ENCODE measurements at places on chromosomes 3 and 15.

GRCh38 chr15:100234158-100235029 lies 107.4 kb downstream of the ADAMTS17 start:
- DNase-seq: no peak

DNA sequence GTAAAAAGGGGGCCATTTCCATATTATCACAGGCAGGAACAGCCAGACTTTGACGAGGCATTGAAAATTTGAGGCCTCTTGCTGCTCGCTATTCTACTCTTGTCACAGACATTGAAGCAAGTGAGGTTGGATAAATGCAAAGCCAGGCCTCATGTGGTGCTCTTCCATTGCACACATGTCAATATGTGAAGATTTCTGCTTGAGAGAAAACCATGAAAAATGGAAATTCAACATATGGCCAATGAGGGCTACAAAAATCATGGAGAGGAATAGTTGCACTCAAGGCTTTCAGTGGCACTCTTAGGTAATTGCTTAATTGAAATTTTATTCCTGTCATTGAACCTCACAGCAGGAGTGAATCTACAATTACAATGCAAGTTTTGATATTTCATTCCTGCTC lies 185.6 kb upstream of the MBNL1 start:
- DNase-seq: no peak

DNA sequence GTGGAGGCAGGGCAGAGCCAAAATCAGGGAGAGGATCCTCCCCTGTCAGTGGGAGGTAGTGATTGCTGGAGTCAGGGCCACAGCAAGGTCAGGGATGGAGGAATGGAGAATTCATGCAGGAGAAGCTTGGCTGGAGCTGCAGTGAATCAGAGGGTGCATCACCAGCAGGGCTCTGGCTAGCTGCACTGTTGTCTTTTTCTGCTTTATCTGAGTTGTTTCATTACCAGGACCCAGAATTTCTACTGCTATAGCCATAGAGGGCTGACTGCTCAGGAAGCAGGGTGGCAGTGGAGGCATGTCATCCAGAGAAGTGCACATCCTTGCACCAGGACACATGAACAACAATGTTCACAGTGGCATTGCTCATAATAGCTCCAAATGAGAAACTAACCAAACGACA lies 113.5 kb upstream of the GALNT15 start:
- DNase-seq: no peak

- DNase-seq: no peak
Measured at GRCh38 chr15:69479971-69480370, 27.4 kb downstream of the RPLP1 start.

DNA sequence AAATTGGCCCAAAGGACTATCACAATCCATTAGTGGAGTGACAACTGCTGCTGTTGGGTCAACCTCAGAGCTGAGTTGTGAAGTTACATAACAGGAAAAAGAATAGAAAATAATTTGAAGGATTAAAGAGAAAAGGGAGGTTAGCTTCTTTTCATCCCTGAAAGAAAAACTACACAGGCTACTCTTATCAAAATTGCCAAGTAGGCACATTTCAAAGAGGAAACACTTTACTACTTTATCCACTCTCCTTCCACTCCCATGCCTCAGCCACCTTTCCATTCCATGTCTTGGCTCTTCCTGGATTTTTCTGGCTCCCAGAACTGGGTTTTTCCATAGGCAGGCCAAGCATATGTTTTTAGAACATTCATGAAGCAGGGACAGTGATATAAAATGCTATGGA lies 384.0 kb upstream of the RORA start:
- DNase-seq: no peak

DNA sequence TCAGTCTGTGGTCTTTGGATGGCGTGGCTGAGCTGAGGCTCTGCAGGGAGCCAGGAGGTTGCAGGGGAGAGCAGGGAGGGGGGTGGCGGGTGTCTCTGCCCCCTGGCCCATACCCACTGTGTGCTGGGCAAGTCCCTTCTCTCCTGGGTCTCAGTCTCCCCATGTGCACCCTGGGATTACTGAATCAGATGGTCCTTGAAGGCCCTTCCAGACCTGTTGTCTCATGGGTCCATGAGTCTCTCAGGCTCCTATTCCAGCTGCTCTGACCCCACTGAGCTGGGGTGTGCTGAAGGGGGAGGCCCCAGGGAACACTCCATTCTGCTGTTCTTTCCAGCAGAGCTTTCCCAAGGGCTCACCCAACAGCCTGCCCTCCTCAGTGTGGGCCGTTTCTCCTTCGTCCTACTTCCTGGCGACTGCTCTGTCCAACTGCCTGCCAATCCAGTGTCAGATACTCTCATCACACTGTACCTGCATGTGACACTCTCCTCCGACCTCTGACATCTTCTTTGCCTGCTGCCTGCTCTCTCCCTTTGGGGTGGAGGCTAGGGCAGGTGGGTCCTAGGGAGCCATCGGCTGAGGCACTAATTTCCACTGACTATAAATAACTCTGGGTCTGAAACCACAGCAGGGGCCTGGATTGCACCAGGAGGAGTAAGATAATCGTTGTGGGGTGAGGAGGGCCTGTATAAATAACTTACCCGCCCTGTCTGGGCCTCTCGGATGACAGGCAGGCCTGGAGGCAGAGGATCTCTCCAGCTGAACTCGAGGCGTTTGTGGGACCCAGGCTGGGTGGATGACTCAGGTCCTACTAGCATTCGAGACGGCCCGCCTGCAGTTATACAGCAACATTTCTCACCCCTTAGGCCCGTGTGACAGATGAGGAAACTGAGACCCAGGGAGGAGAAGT lies 67.1 kb downstream of the ATP2B2 start:
- DNase-seq: peak; percentile 59

- no peak for DNase-seq
Measured at GRCh38 chr15:39735120-39735717, 47.4 kb downstream of the FSIP1 start.

DNA sequence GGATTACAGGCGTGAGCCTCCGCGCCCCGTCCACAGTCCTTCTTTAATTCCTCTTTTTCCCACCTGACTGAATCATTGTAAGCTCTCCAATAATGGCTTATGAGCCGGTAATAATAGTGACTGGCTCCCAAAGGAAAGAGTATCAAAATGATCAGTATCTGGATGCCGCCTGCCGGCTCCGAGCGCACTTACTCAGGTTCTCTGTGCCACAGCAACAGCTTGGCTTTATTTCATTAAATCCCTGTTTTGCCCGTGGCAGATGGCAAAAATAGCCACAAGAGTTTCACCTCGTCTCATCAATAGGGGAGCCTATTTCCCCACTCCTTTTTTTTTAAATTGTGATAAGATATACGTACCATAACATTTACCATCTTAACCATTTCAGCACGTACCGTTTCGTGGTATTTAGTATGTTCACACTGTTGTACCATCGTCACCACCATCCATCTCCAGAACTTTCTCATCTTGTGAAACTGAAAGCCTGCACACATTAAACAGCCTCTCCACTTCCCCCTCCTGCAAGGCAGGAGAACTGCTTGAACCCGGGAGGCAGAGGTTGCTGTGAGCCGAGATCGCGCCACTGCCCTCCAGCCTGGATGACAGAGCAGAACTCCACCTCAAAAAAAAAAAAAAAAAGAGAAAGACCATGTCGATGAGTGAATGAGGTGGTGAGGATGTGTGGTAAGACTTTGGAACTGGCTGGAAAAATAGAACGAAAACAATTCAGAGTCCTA lies 80.7 kb upstream of the DLG1 start:
- DNase-seq: no peak

DNA sequence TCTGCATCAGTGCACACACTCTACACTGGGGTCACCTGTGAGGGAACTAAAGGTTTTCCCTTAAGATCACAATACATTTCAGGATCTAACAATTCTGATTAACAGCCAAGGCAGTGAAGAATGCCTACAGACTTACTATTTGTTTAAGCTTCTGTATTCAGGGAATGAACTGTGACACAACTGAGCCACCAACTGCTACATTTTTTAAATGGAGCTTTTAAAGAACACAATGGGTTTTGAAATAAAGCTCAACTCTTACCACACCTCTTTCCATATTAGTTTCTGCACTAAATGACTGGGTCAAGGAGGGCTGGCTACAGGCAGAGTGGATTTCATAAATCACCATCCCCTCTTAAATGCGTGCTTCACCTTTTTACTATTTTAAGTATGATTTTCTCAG lies 100.2 kb downstream of the TMCC1 start:
- DNase-seq: no peak

DNA sequence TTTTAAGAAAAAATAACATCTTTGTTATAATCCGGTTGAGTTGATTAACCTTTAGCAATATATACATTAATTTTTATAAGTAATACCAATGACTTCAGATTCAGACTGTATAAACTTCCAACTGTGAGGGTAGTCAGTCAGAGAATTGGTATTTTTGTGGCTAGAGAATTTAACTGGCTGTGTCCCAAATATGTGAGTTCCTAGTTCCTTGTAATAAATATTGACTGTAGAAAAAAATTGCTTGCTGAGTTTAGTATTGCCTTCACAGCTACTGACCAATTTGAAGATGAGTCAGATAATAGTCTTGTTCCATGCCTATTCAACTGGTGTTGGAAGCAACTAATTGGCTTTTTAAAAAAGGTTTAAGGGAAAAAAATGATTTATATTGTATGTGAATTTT lies 210.8 kb downstream of the GAP43 start:
- no peak for DNase-seq

DNA sequence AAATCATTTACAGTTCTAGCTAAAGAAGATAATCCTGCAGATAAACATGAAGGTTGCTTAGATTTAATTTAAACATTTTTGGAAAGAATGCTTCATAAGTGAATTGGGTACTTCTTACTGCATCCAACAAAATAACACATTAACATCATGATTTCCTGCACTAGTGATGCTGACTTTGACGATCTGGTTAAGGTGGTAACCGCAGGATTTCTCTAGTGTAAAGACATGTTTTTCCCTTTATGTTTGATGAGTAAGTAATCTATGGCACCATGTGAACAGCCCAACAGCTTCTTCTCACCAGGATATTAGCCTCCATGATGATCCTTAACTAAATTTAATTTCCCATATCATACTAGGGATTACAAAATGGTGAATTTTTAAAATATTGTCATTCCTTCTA lies 14.1 kb downstream of the SPPL2A start:
- DNase-seq: no peak

- DNase-seq: no peak
Measured at GRCh38 chr15:57600197-57600596, 8.5 kb downstream of the MYZAP start.

DNA sequence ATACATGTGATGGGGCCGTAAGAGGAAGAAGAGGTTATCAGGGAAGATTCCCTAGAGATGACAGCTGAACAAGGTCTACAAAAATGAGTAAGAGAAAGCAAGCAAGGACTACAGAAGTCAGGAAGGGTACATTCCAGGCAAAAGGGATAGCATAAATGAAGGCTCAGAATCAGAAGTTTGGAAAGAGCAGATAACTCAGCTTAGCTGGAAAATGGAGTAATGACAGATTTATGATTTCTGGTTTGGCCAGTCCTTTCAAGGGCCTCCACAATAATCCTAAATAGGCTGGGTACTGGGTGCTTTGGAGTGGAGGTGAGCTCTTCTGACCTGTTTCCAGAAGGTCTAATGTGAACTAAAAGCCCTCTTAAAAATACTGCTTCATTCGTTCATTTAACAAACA lies 110.7 kb downstream of the MYO5A start:
- no peak for DNase-seq

DNA sequence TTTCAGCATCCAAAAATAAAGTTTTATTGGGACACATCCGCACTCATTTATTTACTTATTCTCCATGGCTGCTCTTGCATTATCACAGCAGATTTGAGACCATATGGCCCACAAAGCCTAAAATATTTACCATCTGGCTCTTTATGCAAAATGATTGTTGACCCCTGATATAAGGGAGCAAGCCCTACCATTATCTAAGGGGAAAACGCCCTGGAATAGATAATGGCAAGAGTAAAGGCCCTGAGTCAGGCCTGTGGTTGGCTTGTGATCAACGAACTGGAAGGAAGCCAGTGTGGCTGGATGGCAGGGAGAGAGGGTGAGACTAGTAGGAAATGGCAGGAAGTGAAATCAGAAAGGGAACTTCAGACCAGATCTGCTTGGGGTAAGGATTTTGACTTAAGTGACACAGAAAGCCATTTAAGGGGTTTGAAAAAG lies 24.6 kb upstream of the DMXL2 start:
- peak; percentile 47 for DNase-seq

- no peak for DNase-seq
Measured at GRCh38 chr3:142095841-142096240, 53.5 kb downstream of the TFDP2 start.

DNA sequence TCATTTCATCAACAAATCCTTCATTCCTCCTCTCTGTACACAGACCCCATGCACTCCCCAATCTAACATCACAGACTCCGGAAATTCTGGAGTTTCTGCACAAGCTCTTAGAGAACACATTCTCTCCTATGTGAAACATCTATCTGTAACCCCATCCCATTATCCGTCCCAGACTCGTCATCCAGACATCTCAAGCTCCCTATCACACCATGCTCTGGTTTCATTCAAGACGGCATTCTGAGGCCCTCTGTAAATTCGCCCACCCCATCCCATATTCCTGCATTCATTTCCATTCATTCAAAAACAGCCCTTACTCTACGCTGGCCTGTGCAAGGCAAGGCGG lies 575 bp downstream of the LEO1 start:
- no peak for DNase-seq

GRCh38 chr3:56339244-56339643 lies 129.0 kb downstream of the ERC2 start:
- no peak for DNase-seq

- no peak for DNase-seq
Measured at GRCh38 chr3:43996379-43997301, 245.0 kb upstream of the TOPAZ1 start.

DNA sequence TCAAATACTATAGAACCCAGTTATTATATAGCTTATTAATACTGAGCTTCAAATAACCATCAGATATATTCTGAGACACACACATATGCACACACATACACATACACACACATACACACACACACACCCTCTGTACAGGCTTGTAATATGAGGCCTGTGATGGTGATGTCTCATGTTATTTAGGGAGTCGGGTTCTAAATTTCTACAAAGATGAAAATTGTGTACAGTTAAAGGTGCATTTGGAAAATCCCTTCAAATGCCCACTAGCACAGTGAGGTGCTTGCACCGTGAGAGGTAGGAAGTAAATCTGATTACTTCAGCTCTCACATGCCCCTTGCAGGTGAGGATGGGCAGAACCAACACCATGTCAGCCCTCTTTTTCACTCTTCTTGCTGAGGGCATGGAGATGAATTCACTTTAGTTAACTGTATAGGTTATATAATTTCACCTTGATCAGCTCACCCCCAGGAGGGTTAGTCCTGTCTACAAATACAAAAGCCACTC lies 294.5 kb upstream of the PROK2 start:
- DNase-seq: no peak

GRCh38 chr3:101638261-101638745 lies 38.6 kb downstream of the ZBTB11 start:
- no peak for DNase-seq

DNA sequence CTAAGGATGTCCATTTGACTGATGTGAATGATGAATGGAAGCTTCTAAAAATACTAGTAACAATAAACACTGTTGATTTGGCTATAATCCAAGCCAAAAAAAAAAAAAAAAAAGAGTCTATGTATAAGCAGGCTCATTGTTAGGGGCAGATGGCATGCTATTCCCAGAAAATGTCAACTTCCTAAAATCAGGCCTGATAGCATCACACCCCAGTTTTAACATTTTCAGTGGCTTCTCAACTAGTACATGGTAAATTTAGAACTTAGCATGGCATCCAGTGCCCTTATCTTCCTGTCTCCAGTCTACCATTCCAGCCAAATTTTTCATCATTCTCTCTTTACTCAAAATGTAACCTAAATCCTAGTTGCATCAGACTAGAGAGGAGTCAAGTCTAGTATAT lies 288.2 kb upstream of the ZNF385D start:
- DNase-seq: no peak
